ENCODE measurements at places on chromosomes 5 and 9.

GRCh38 chr5:93403141-93403928 lies 177.7 kb downstream of the NR2F1-AS1 start:
- no peak for DNase-seq

DNA sequence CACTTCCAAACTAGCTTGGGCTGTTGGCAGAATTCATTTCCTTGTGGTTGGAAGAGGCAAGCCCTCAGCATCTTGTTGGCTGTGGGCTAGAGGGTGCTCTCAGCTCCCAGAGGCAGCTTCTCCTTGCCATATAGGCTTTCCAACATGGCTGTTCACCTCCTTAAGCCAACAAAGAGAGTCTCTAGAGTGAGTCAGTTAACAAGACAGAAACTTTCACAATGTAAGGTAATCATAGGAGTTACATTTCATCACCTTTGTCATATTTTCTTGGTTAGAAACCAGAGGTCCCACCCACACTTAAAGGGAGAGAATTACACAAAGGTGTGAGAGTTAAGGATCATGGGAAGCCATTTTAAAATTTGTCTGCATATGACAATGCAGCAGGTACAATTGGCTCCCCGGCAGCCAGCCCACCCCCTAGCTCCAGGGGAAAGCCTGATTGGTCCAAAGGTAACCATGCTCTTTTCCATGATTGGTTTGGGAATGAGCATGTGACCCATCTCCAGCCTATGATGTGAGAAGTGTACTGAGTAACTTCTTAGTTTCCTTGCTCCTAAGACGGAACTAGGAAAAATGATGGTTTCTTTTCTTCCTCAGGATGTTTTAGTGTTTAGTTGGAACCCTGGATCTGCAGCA lies 109.8 kb upstream of the MSX2 start:
- no peak for DNase-seq

DNA sequence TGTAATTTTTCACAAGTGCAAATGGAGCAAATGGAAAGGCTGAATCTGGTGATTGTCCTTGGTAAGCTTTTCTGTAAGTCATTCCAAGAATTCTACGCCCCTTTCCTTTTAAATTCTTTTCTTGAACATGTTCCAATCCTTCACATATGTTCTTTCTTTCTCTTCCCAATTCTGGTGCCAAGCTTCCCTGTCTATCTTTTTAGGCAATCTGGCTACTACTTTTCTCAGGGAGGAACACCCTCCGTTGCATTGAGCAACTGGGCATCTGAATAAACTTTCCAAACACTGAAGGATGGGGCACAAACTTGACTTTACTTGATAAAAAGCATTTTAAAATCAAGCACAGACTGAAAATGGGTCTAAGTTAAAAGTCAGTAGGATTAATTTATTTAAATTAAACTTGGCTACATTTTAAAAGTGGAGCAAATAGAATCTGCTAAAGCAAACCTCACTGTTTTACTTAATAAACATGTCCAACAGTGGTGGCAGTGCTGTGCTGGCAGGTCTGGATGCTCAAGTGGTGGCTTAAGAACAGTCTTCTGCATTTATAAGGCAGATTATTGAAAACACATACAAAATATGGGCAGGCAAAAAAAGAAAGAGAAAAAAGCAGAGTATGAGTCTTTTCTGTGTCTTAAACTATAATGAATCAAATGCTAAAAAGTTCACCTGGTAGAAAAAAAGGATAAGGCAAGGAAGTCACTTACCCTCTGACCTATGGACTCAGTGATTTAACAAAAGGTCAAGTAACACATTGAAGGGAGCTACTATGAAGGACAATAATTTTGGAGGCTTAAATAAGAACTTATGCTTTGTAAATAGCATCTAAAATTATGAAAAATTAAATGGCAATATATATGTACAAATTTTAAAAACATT lies 5.4 kb downstream of the ELL2 start:
- DNase-seq = no peak

DNA sequence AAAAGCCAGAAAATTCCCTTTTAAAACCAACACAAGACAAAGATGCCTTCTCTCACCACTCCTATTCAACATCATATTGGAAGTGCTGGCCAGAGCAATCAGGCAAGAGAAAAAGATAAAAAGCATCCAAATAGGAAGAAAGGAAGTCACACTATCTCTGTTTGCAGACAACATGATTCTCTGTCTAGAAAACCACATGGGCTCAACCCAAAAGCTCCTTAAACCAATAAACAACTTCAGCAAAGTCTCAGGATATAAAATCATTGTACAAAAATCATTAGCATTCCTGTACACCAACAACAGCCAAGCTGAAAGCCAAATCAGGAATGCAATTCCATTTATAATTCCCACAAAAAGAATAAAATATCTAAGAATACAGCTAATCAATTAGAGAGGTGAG lies 112.0 kb downstream of the ADAMTSL1 start:
- DNase-seq = no peak

DNA sequence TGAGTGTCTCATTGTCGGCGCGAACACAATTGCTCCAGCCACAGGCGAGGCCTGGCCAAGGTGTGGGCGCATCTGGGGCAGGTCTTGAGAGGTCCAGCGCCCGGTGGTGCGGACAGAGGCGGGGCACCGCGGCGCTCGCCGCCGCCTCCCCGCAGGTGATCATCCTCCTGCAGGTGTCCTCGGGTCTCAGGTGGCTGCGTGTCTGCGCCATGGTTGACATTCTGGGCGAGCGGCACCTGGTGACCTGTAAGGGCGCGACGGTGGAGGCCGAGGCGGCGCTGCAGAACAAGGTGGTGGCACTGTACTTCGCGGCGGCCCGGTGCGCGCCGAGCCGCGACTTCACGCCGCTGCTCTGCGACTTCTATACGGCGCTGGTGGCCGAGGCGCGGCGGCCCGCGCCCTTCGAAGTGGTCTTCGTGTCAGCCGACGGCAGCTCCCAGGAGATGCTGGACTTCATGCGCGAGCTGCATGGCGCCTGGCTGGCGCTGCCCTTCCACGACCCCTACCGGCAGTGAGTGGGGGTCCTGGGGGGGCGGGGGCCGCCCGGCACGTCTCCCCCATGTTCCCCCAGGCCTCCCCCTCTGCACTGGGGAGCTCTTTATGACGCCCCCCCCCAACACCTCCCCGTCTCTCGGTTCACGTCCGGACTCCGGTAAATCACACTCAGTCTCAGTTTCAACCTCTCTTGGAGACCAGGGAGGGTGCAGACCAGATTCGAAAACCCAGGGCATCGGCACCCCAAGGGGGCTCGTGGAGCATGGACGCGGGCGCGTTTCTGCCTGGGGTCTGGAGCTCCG lies 446 bp downstream of the NXNL2 start:
- DNase-seq = no peak

GRCh38 chr9:33619666-33620404 lies 95.8 kb downstream of the ANKRD18B start:
- DNase-seq = no peak

GRCh38 chr9:68781928-68782327 lies 76.9 kb downstream of the PIP5K1B start:
- no peak for DNase-seq
